ENCODE measurements at places on chromosomes 1 and 21.

- no peak for DNase-seq
Measured at GRCh38 chr1:166999075-166999474, 10.0 kb downstream of the MAEL start.

DNA sequence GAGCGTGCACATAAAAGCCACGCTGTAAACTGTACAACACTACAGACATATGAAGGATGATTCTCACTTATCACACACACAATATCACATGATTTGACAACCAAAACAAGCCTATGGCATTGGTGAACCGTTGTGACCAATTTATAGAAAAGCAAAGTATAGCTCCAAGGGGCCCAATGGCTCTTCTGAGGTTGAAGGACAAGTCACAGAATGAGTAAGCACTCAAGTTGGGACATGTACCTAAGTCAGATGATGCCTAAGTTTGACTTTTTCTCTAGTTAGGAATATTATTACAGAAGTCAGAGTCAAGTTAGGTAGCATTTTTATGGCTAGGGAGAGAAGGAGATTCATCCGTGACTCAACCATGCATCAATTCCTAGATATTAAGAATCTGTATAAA, 45.7 kb downstream of the PLPP3 start:
- DNase-seq, result no peak

GRCh38 chr1:14190508-14190907, 408.0 kb upstream of the KAZN start:
- no peak for DNase-seq

- DNase-seq, result no peak
Measured at GRCh38 chr1:1832820-1833219, 54.5 kb upstream of the NADK start.

DNA sequence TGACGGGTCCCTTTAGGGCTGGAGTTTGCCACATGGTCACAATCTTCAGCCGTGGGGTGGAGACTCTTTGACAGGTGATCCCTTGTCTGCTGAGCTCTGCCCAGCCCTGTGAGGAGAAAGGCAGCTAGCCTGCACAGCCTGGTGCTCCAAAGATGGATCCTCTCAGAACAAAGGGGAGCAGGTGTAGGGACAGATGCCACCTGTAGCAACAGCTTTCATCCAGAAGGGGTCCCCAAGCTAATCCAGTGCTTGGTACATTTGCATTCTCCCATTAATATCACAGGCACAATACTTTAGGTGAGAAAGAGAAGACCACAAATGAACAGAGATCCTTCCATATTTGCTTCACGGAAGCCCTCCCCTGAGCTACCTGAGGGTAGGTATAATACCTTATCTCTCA, 93.2 kb downstream of the CCDC185 start:
- DNase-seq, result no peak

DNA sequence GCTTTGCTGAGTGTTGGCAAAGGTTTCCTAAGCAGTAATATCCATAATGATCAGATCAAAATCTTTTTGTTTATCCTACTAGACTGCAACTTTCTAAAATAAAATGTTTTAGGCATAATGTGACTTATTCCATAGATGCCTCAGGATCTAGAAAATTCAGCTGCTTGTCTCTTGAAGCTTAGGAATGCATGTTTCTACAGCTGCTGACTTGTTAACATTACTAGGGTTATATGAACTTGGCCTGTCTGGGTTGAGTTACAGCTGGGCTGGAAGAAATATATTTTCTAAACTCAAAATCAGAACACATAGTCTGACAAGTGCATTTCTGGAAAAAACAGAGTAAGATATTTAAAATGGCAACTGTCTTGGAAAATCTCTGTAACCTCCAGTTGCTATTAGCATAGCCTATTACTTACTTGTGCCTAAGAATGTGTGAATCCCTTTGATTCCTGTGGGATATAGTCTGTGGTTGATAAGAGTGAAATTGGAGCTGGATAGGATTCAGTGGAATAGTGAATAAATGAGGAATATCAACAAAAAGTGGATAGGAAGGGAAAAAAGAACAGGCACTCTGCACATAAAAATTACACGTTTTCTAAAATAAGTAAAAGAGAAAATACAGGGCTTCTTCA, 61.2 kb downstream of the RGS4 start:
- no peak for DNase-seq

GRCh38 chr21:14900058-14900457, 164.7 kb downstream of the NRIP1 start:
- no peak for DNase-seq

- DNase-seq, result no peak
Measured at GRCh38 chr21:34612557-34612956, 2.4 kb downstream of the RCAN1 start.

DNA sequence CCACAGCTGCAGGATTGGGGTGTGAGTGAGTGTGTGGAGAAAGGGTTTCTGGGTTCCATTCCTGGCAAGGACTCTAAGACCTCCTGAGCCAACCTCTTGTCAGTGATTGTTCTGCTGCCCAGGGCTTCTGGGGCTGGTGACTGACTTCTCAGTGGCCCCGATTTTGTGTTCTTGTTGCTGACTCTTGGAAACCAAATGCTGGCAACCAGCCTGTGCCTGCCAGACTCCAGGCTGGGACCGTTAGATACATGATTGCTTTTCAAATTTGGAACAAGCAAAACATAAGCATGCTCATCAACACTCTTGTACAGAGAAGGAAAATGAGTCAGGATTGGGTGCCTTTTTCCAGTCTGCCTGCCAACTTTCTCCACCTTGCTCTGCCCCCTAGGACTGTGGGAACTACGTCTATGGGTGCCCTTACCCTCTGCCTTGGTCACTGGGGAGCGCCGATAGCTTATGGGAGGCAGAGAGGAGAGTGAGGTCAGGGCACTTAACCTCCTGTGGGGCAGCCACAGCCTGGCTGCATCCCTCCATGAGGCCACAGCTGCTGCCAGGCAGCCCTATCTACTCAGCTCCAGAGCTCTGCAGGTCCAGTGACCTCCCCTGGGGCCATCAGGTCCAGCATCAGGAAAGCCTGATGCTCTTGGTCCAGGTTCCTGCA, 39.3 kb upstream of the EPS8L3 start:
- DNase-seq, result no peak

GRCh38 chr21:42162831-42163510, 56.0 kb upstream of the ABCG1 start:
- DNase-seq, result no peak

DNA sequence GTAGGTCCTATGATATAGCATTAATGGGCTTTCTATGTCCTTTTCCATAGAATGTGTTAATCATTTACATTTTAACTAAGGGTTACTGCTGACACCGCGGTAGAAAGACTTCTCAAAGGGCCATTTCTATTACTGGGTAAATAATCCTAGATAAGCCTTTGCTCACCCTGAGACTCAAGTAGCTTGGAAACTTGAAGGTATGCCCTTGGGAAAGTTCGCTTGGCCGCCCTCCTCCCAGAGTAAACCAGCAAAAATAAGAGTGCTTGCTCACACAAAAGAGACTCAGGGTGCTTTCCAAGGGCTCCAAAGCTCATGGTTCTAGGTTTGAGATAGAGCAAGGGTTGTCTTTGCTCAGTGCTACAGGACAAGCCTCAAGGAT, 85.8 kb upstream of the TMPRSS2 start:
- DNase-seq, result no peak

DNA sequence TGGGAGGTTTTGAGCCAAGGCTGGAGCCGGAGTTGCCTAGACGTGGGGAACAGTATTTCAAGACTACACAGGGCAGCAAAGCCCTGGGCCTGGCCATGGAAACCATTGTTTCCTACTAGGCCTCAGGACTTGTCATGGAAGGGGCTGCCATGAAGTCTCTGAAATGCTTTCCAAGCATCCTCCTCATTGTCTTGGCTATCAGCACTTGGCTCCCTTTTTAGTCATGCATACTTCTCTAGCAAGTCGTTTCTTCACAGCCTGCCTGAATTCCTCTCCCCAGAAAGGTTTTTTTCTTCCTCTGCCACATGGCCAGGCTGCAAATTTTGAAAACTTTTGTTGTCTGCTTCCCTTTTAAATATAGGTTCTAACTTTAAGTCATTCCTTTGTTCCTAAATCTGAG, 406.6 kb upstream of the TMPRSS15 start:
- DNase-seq, result no peak

DNA sequence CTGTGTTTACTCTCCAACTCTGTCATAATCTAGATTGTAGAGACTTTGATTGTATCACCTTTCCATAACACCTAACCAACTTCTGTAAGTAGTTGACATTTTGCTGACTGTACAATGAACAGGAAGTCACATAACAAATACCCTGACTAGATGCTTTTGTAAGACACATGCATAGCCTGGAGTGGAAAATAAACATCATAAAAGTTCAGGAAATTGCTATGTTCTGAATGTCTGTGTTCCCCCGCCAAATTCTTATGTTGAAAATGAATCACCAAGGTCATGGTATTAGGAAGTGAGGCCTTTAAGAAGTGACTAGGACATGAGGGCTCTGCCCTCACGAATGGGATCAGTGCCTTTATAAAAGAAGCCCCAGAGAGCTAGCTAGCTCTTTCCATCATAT, 40.4 kb upstream of the ZSWIM5 start:
- no peak for DNase-seq

DNA sequence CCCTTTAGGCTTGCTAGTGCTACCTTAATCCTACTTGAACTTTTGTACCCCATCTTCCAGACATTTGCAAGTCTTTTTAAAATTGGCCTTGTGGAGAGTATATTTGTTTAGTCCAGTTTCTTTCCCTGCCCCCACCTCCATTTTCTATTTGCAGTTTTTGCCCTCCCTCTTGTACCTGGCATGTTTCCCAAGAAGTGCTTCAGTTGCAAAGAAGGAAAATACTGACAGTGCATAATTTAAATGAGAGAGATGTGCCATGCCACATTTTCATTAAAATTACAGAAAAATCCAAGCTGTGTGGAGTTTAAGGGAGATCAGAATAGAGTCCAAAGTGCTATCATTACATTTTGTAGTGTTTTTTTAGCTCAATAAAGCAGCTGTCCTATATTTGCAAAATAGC, 150.0 kb upstream of the ADGRL2 start:
- no peak for DNase-seq

- no peak for DNase-seq
Measured at GRCh38 chr21:15159382-15160020, 94.7 kb upstream of the NRIP1 start.

- no peak for DNase-seq
Measured at GRCh38 chr1:8023287-8023994, 2.7 kb downstream of the ERRFI1 start.

DNA sequence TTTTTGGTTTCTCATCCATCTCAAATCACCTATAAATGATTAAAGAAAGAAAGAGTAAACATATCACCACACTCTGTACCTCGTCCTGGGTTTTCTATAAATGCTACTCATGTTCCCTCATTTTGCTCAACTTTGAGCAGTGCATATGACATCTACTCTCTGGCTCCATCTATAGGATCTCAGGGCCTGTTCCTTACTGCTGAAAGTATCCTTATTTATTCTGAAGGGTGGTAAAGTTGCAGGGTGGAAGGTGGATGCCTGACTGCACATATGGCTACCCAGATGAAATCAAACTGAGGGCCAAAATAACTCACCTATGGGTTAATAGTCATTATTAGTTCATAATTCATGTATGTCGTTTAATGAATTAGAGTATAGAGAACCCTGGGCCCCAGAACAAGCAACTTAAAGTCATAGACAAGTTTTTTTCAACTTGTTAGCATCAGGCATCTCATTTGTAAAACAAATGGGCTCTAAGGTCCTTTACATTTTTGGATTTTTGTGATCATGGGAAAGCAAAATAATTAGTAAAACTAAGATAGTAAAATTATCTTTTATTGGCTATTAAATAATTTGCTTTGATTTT, 46.5 kb downstream of the NCF2 start:
- peak; percentile 38 for DNase-seq

DNA sequence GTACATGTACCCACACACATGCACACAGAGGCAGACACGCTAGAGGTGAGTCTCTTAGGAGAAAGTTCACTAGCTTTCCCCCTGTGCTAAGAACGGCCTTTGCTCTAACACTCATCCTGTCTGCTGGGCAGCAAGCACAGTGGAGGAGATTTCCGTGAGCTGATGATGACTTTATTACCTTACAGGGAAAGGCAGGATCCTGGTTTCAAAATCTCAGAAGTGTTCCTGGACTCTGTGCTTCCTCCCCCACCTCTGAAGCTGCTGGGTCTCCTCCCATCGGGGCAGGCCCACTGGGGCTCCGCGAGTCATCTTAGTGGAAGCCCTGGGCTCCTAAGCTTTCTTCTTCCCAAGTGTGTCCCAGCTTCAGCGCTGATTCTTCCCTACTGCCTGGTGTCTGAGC, 2.7 kb downstream of the FAM3B start:
- no peak for DNase-seq

DNA sequence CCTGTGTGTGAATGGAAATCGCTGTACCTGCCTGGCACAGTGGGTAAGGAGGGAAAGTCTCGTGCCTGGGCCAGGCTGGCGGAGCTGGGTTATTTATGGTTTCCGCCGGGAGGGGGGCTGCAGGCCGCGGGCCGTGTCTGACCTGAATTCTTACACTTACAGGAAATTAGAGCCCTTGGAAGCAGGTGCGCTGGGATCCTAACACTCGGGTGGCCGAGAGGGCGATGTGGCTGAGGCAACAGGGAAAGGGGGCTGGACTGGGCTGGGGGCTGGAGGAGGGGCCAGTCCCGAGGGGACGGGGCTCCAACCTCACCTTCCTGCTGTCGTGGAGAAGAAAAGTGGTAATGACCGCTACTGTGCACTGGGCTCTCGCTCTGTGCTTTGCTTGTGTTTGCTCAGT, 109.4 kb upstream of the WNT4 start:
- no peak for DNase-seq

GRCh38 chr1:90402893-90403849, 313.9 kb downstream of the BARHL2 start:
- no peak for DNase-seq

DNA sequence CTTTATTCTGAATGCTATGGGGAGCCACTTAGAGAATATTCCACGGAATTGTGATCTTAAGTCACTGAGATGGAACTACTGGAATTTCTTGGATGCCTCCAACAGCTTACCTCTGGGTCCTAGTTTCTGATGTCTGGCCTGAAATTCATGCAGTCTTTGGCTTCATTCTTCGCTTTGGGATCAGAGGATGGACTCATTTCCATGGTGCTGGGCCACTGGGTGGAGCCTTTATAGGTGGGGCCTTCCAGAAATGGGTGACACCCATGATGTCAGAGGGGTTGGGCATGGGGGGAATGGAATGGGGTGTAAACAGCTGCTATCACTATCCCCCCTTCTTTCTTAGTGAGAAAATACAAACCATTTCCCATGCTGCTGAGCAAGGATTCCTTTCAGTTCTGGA, 73.7 kb upstream of the FGGY start:
- no peak for DNase-seq

GRCh38 chr1:88013485-88013884, 670.6 kb upstream of the PKN2 start:
- DNase-seq, result no peak

- no peak for DNase-seq
Measured at GRCh38 chr1:12338017-12338416, 108.2 kb downstream of the VPS13D start.

DNA sequence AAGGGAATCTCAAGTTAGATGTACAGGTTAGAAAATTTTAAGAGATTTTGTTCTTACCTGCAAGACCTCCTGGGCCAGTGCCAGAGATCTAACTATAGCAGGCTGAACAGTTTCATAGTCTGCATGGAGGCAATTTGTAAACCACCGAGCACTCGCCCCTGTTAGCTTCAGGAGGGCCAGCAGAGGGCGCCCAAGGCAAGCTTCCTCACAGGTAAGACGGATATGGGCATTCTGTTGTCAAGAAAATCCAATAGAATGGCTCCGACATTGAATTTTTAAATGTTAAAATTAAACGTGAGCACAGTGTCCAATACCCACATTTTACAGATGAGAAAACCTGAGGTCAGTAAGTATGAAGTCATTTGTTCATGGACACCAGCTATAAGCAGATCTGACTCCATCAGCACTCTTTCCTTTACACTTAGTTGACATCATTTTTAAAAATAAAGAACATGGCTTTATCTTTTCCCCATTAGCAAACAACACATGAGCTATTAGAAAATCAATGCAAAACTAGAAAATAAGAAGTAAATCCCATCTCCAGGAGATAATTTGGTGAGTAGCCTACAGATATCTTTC, 2.2 kb downstream of the REG4 start:
- peak; percentile 64 for DNase-seq
